Activated T-helper 2 cell treated with anti-CD3 and anti-CD28 coated beads, Interferon-gamma antibody, Interleukin-2, Interleukin-4, amounts not matched to agents 10 μg/mL and 5 μg/mL and 100 μg/mL, durations not matched to agents 14 hours and 24 hours and 36 hours (primary cell): ENCODE measurements at places on chromosomes 13 and 19. TPM values are rescaled to one million over a fixed set of nuclear protein-coding genes. Genes with fewer than 3 reads are reported as not detected.

GRCh38 chr19:23799321-23799720 lies 40.6 kb upstream of the ZNF681 start:
- no peak overlapping the region for H3K27ac ChIP-seq
- H3K4me1 ChIP-seq, result peaks cover 5% of the 10 kb centered on the region
- H3K4me3 ChIP-seq, result peak overlapping the region; percentile 55
- no peaks in the 10 kb centered on the region for H3K36me3 ChIP-seq
- H3K27me3 ChIP-seq, result no peaks in the 10 kb centered on the region

- H3K4me1 ChIP-seq, result peaks cover 8% of the 10 kb centered on the region
- no peak overlapping the region for H3K4me3 ChIP-seq
- DNase-seq, result no peak
- H3K36me3 ChIP-seq, result no peaks in the 10 kb centered on the region
- H3K27me3 ChIP-seq, result peaks cover 15% of the 10 kb centered on the region
- H3K27ac ChIP-seq, result no peak overlapping the region
Measured at GRCh38 chr13:44710576-44710975, 134.4 kb upstream of the TSC22D1 start.

DNA sequence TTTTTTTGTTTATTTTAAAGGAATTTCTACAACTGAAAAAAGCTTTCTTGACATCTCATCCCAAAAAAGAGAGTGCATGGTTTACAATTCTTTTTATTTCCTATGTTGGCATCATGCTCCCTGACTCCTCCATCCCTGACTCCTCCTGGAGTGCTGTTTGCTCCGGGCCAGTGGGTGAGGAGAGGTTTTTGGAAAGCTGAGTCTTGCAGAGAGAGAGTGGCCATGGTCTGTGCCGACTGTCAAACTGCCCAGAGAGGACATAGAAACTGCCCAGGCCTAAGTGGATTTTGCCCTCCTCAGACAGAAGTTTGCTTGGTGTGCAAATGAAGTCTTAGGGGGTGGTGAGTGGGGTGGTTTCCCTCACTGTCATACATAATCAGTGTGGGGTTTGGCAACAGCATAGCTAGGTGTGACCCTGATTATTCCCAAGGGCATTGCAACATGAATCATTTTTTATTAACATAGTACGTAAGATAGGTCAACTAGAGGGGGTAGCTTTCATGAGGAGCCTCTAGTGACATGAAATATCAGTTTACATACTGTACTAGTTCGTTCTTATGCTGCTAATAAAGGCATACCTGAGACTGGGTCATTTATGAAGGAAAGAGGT lies 179.8 kb upstream of the UBL3 start:
- no peaks in the 10 kb centered on the region for H3K4me1 ChIP-seq
- no peak for DNase-seq
- peaks cover 22% of the 10 kb centered on the region for H3K27me3 ChIP-seq
- no peak overlapping the region for H3K27ac ChIP-seq
- no peak overlapping the region for H3K4me3 ChIP-seq
- H3K36me3 ChIP-seq, result no peaks in the 10 kb centered on the region

CATSPERD gene
- not detected in 2 replicates for total RNA-seq

DNA sequence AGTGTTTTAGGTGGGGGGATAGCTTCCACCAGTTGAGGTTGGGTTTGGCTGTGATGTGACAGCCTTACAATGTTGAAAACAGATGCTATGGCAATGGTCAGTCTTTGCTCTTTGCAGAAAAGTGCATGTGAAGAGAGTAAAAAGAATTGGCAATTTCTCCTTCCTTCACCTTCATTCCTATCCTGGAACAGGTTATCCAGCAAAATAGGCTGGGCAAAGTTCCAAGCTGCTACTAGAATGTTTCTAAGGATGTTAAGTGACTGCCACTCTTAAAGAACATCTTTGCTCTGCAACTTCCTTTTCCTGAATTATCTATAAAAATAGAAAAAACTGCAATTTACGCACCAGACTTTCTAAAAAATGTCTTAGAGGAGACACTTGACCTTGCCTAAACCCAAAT lies 50.1 kb upstream of the MYCBP2 start:
- H3K4me1 ChIP-seq, result no peaks in the 10 kb centered on the region
- no peak overlapping the region for H3K4me3 ChIP-seq
- no peak overlapping the region for H3K27ac ChIP-seq
- peaks cover 12% of the 10 kb centered on the region for H3K27me3 ChIP-seq

PSG2 gene
- total RNA-seq, result not detected in 2 replicates

GRCh38 chr13:33349986-33350826 lies 64.7 kb upstream of the STARD13 start:
- DNase-seq, result no peak
- no peaks in the 10 kb centered on the region for H3K4me1 ChIP-seq
- H3K4me3 ChIP-seq, result no peak overlapping the region
- H3K36me3 ChIP-seq, result no peaks in the 10 kb centered on the region

CRB3 gene
- 0.46 TPM in 1 of 2 replicates, not detected in the other for total RNA-seq

DNA sequence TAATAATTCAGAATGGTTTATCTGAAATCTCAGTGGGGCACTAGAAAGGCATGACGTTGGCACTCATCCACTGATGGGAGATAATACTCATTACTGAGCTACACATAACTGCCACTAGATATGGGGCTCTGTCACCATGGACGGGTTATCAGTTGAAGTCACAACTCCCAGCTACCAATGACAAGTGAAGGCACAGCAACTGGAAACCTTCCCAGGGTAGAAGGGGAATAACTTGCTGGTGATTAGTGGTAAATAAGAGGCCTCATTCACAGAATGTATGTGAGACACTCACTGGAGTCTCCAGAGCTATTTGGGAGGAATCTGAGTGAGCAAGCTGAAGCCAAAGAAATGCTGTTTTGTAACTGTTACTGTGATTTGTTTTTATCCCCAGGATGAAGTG lies 249.6 kb downstream of the ENOX1 start:
- no peak for DNase-seq
- no peaks in the 10 kb centered on the region for H3K36me3 ChIP-seq
- H3K4me1 ChIP-seq, result no peaks in the 10 kb centered on the region
- no peaks in the 10 kb centered on the region for H3K27me3 ChIP-seq
- H3K27ac ChIP-seq, result no peak overlapping the region

DNA sequence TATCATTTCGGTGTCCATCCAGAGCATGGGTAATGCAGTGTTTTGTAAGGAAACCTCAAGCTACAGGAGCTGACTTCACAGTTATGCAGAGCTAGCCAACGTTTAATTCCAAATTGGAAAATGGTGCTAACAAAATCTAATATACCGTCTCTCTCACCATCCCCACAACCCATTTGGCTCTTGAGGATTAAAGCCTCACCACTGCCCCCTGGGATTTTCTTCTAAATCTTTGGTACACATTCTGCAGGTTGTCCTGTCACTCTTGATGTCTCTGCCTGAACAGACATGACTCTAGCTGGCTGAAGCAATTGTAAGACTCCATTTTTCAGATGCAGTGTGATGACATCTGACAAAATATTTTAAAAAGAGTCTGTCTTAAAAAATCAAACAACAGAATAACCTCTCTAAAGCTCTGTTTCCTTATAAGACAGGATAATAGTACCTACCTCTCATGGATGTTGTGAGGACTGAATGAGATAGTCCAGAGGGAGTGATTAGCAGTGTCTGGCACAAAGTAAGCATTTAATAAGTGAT lies 451.8 kb downstream of the SUCLA2 start:
- H3K27ac ChIP-seq, result no peak overlapping the region
- no peak for DNase-seq
- no peaks in the 10 kb centered on the region for H3K4me1 ChIP-seq
- no peaks in the 10 kb centered on the region for H3K27me3 ChIP-seq
- no peak overlapping the region for H3K4me3 ChIP-seq

CYSLTR2 gene
- 3.2 and 3.7 TPM in 2 replicates for total RNA-seq

- H3K4me3 ChIP-seq, result peak overlapping the region; percentile 92
- H3K36me3 ChIP-seq, result peaks cover 61% of the 10 kb centered on the region
- H3K27ac ChIP-seq, result peak overlapping the region; percentile 86
- DNase-seq, result no peak
Measured at GRCh38 chr19:57351867-57352266, 796 bp downstream of the ZNF304 start.

DNA sequence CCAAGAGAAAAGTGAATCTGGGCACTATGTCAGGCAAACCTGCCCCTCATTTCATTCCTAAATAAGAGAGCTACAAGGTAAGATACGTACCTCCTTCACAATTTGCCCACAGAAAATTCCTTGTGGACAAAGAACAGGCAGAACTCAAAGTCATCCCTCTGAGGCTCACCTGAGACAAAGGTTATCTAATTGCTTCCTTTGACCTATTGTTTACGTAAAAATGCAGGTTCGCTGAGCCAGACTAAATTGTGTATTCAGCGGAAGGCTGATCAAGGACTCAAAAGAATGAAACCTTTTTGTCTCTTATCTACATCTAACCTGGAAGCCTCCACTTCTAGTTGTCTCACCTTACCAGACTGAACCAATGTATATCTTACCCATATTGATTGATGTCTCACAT lies 213.3 kb downstream of the POSTN start:
- H3K36me3 ChIP-seq, result no peaks in the 10 kb centered on the region
- no peaks in the 10 kb centered on the region for H3K27me3 ChIP-seq
- no peak for DNase-seq
- no peak overlapping the region for H3K4me3 ChIP-seq
- H3K4me1 ChIP-seq, result no peaks in the 10 kb centered on the region
- no peak overlapping the region for H3K27ac ChIP-seq

CCNA1 gene
- total RNA-seq, result 4.3 and 5.0 TPM in 2 replicates

- H3K36me3 ChIP-seq, result no peaks in the 10 kb centered on the region
- peaks cover 4% of the 10 kb centered on the region for H3K4me1 ChIP-seq
- H3K4me3 ChIP-seq, result no peak overlapping the region
- DNase-seq, result no peak
Measured at GRCh38 chr13:94128430-94128829, 351.1 kb downstream of the DCT start.

DNA sequence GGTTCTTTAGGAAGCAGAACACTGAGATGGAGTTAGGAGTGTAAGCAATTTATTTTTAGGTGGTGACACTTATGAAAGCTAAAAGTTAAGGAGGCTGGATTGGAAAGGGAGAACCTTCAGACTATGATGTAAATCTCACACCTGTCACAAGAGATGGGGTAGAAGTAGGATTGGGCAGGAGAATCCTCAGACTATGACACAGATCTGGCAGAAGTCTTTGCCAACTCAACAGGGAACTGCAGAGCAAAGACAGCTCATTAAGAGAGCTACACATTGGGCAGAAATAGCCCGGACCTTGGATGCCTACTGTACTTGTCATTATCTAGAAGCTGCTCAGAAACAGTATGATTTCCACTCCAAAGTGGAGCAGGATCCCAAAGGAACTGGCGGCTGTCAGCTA lies 134.4 kb downstream of the DNAJC15 start:
- no peaks in the 10 kb centered on the region for H3K27me3 ChIP-seq
- H3K4me1 ChIP-seq, result no peaks in the 10 kb centered on the region
- no peak for DNase-seq
- H3K36me3 ChIP-seq, result no peaks in the 10 kb centered on the region
- no peak overlapping the region for H3K27ac ChIP-seq
- no peak overlapping the region for H3K4me3 ChIP-seq

DNA sequence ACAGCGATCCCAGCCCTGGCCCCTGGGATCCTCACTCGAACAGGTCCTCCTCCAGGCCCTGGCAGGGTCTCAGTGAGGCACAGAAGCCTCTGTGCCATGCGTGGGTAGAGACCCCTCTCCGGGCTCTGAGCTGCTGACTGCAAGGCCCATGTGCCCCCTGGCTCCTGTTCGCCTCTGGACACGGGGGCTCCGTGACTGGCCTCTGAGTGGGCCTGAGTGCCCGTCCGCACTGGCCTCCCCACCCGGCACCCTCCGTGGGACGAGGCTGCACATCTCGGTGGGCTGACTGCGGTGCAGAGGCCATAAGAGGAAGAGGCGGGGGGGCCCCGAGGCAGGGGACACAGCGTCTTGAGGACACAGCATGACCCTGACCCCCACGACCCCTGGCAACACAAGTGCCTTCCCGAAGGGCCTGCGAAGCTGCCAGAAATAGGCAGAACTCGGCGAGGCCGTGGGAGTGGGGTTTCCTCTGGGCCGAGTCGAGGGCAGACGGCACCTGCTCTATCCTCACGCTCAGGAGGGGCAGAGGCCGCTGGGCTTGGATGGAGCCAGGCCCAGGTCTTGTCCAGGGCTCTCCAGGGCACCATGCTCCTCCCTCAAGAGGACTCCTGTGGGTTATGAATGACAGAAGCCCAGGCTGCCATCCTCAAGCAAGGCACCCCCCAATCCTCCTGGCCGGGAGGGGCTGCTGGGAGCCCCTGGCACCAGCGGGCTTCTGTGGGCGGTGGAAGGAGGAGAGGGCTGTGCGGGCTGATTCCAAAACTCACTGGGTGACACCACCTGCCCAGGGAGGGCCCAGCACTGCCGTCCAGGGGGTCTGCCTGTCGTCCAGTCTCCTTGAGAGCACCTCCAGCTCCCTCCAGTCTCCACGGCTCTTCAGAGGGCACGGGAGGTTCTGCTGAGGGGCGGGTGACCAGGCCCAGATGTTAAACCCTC lies 52.6 kb downstream of the RASA3 start:
- H3K27ac ChIP-seq, result no peak overlapping the region
- no peaks in the 10 kb centered on the region for H3K27me3 ChIP-seq
- H3K4me3 ChIP-seq, result no peak overlapping the region
- no peaks in the 10 kb centered on the region for H3K4me1 ChIP-seq
- no peak for DNase-seq

GRCh38 chr13:105537113-105537512 lies 998.3 kb downstream of the EFNB2 start:
- H3K36me3 ChIP-seq, result no peaks in the 10 kb centered on the region
- no peak for DNase-seq
- no peak overlapping the region for H3K27ac ChIP-seq

- no peak overlapping the region for H3K27ac ChIP-seq
- peaks cover 10% of the 10 kb centered on the region for H3K4me1 ChIP-seq
- H3K4me3 ChIP-seq, result no peak overlapping the region
- no peaks in the 10 kb centered on the region for H3K36me3 ChIP-seq
- peaks cover 45% of the 10 kb centered on the region for H3K27me3 ChIP-seq
Measured at GRCh38 chr19:1747285-1748114, 5.8 kb upstream of the ONECUT3 start.
